ENCODE measurements at places on chromosomes 13 and 19.

- no peak for DNase-seq
These were observed 545.2 kb downstream of the IRS2 start for GRCh38 chr13:109241160-109241559.

DNA sequence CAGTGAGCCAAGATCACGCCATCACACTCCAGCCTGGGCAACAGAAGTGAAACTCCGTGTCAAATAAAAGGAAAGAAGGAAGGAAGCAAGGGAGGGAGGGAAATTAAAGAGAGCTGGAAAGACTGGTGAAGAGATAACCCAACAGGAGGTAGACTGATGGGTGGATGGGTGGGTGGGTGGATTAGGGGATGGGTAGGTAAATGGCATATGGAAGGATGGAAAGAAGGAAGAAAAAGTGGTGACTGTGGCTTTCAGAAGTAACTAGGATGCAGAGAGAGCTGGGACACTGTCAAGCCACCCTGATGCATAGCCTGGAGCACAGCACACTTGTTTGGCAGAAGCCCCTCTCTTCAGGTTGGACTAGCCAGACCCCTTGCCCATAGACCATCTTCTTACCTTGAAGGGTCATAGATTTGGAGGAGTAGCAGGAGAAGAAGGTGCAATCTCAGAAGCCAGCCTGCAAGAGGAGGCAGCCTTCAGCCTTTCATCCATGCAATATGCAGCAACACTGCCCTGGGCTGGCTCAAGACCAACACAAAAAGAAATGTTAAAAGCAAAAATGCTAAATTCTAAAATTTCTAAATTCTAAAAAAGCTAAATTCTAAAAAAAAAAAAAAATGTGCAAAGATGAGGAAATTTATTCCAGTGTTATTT, 5.1 kb downstream of the IQCN start:
- DNase-seq, result no peak

DNA sequence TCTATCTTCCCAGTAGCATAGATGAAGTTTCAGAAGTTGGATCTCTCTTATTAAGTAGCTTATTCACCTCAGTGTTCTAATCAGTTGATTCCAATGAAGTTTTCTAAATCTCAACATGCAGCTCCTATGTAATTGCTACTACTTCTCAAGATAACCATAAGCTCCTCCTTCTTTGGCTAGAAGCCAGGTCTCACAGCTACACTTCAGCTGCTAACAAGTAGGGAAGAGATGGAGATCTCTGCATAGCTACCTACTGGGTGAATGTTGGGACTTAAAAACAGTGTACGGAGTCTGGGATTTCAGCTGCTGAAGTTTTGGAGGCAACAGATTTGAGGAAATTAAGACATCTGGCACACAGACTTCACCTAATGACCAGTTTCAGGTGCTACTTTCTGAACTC, 661.0 kb downstream of the SLITRK1 start:
- no peak for DNase-seq

- no peak for DNase-seq
These were observed 164.4 kb downstream of the TM9SF2 start for GRCh38 chr13:99665711-99666110.

GRCh38 chr13:35144166-35144890, 202.3 kb downstream of the NBEA start:
- DNase-seq, result no peak

DNA sequence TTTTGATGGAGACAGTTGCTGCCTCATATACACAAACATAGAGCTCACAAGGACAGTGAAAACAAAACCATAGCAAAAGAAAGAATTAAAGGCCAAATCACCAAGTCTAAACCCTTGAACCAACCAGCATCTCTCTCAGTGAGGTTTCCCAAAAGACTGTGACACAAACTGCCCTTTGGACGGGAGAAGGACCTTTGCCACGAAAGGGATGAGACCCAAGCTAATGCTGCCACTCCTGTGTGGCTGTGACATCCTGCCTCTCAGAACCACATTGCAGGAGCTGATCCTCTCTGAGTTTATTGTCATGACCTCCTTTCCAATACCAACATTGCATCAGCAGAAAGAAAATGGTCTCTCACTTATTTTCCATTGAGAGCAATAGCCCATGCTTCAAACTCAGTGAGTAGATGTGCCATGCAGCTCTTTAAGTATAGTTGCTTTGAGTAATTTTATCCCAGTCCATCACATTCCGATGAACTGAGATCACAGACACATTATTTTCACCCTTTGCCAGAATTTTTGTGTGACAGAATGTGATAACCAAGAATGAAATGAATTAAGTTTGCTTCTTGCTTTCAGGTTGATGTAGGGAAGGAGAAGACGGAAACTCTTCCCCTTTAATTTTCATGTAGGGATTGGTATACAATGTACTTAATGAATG, 133.5 kb upstream of the IRS2 start:
- no peak for DNase-seq

DNA sequence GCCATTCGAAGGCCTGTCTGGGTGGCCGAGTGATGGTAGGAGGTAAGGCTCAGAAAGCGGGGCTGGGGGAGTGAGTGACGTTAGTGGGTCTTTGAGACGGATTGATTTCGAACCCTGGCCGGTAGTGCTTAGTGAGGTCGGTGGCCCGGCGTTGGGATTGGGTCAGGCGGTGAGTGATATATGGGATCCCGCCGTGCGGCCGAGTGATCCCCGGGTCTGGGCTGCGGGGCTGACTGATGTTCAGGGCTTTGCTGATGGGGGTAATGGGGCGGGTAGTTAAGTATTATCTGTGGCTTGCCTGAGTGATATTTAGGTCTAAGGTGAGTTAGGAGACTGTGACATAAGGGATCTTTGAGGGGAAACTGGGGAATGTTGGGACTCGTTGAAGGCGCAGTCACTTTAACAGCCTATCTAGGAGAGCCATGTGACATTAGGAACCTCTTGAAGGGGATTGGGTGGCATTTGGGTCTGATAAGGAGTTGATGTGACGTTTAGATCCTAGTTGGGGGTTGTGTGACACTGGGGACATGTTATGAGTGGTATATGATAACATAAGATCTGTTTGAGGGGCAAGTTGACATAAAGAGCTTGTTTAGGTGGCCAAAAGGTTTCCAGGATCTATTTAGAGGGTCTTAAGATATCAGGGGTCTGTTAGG, 543 bp downstream of the PSMC4 start:
- peak; percentile 8 for DNase-seq

GRCh38 chr19:11577451-11578257, at the start of gene ACP5:
Gene ACP5, minus strand, starts transcription at chr19:11577645. Its CDS starts 328 bp downstream, at chr19:11577317.
- DNase-seq, result no peak

- no peak for DNase-seq
These were observed 19.6 kb upstream of the PCCA start for GRCh38 chr13:100069278-100069677.

GRCh38 chr13:47794963-47795362, 206.1 kb downstream of the SUCLA2 start:
- peak; percentile 8 for DNase-seq

- no peak for DNase-seq
These were observed 4.2 kb downstream of the TMEM259 start for GRCh38 chr19:1016647-1017114.

DNA sequence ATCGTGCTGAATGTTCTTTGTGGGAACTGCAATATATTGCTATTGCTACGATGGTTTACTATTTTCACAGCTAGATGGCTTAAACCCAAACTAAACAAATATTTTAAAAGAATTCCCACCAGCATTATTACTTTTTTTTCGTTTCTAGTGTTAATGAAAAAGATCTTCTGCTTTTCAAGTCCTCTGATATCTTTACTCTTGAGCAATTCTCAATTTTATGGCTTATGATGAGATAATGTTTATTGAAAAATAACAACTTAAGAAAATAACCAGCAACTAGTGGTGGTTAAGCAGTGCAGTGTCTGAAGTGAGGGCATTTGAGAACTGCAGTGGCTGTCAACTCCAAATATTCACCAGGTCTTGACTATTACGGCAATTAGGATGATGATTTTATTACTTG, 360.4 kb downstream of the ENOX1 start:
- DNase-seq, result no peak

DNA sequence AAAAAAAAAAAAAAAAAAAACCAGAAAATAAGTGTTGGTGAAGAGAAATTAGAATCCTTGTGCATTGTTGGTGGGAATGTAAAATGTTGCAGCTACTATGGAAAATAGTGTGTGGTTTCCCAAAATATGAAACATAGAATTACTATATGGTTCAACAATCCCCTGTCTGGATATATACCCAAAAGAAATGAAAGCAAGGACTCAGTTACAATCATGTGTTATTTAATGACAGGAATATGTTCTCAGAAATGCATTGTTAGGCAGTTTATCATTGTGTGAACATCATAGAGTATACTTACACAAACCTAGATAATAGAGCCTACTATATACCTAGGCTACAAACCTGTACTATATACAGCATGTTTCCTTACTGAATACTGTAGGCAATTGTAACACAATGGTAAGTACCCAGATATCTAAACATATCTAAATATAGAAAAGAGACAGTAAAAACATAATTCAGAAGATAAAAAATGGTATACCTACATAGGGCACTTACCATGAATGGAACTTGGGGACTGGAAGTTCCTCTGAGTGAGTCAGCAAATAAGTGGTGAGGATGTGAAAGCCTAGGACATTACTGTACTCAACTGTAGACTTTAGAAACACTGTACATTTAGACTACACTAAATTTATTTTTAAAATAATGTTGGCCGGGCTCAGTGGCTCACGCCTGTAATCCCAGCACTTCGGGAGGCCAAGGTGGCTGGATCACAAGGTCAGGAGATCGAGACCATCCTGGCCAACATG, 25.7 kb upstream of the SLC7A1 start:
- no peak for DNase-seq

GRCh38 chr13:106859533-106859904, 291.6 kb upstream of the ARGLU1 start:
- DNase-seq, result no peak

DNA sequence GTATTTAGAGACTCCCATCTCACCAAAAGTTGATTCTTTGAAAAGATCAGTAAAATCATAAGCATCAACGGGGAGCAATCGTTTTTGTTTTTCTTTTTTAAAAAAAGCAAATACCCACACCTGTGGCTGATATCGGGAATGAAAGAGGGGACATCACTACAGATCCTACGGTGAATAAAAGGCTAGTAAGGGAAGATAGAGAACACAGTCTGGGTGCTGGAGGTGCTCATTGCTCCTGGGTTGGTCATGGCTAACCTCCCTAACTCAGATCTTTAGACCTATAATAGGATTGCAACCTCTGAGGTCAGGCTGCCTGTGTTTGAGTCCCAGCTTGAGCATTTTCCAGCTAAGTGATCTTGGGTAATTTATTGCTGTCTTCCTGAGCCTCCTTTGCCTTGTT, 1.1 kb downstream of the EHD2 start:
- no peak for DNase-seq

- no peak for DNase-seq
These were observed 11.8 kb downstream of the PGLS start for GRCh38 chr19:17522988-17523872.

DNA sequence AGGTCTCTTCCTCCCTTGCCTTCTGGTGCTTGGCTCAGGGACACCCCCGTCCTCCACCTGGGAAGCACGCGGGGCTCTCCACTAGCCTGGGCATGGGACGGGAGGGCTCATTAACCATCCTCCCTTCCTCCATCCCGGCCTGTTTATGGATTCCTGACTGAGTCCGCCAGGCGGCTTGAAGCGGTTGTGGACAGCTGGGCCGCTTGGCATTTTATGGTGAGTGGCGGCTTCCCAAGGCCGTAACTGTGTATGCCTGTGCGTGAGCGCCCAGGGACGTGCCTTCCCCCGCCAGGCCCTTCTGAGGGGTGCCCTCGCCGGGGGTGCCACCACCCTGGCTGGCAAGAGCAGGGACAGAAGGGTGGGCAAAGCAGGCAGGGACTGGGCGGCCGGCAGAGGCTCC, 202.8 kb downstream of the URI1 start:
- DNase-seq, result no peak

DNA sequence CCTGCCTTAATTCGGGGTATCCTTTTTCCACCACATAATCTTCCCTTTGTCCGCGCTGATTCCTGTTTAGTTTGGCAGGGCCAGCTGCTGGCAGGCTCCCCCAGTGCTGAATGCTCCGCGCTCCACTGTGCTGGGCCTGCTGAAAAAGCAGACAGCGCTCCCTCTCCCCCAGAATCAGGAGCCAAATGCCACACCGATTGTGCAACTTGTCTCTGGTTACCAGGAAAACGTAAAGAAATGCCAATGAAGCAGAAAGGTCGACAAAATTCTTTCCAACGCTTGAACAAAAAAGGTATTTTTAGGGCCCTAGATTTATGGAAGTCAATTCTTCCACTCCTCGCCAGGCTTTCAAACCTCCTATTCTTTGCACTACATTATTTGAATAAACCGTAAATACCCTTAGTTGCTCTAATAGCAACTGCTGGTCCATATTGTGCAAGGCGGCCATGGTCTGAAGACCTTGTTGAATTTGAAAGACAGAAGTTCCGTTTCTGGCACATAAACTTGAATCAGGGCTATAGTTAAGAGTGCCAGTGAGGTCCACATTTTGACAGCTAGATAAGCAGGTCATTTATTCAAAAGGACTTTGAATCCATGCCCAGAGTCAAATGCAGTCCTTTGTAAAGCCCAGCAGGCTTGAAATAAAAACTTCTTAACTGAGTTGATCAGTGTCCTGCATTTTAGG, 206.7 kb upstream of the RFC3 start:
- peak; percentile 33 for DNase-seq

- no peak for DNase-seq
These were observed 63.7 kb upstream of the MRI1 start for GRCh38 chr19:13700621-13701020.

DNA sequence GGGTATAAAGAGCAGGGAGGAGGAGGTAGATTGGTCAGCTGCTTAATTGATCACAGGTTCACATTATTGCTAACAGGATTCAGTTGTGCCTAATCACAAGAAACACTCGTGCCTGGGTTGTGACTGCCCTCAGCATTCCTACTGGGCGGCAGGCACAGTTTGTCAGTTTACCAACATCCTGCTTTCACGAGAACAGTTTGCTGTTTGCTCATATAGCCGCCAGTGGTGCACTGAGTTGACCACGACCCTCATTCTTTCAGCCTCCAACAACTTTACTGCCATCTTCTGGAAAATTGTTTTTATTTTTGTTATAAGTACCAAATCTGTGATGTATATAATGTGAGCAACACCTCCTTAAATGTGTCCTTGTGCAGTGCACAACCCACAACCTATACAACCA, 16.2 kb upstream of the IFT88 start:
- no peak for DNase-seq

DNA sequence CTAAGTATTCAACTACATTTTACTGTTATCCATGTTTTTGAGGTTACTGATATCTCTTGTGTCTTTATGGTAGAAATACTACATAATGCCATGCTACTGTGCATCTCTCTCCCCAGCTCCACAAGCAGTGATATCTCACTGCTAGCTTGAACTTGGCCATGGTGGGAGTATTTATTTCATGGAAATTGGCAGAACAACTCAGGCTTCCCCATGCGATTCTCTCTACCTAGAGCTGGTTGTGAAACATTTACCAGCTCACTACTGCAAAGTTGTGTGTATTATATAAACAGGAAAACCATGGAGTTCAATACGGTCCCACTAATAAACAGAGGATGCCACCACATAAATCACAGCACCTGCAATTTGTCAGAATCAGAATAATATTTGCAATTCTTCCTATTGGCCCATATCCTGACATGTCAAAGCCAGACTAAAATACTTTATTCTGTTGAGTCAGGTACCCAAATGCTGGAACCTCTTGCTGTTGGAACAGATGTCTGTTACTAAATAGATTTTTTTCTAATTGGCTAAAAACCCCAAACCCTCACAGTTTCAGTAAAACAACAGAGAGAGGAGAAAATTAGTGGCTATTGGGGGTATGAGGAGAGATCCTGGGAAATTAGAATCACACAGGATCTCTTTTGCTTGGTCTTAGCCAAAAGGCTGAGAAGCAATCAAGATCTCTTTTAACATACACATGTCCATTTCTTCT, 91.4 kb upstream of the SLC10A2 start:
- DNase-seq, result no peak
